T-helper 1 cell (primary cell): ENCODE measurements at places on chromosomes 2 and 18.

DNA sequence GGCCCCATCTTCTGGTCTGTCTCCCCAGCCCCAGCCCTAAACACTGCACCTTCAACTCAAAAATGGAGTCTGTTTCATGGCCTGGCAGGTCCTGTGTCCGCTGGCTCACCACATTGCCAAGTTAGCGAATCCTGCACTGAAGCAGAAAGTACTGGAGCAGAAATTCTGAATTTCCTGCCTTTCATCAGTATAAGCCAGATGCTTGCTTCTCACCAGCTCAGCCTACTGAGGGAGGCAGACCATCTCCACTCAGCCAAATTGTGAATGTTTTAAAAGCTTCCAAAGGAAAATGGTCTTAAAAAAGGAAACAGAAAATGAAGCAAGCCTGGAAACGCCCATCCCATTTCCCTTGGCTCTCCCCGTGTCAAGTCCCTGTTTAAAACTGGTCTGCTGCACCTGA lies 157.8 kb downstream of the C1D start:
- no peak for DNase-seq

GRCh38 chr2:52314231-52314630 lies 1282.3 kb upstream of the NRXN1 start:
- DNase-seq, result no peak

DNA sequence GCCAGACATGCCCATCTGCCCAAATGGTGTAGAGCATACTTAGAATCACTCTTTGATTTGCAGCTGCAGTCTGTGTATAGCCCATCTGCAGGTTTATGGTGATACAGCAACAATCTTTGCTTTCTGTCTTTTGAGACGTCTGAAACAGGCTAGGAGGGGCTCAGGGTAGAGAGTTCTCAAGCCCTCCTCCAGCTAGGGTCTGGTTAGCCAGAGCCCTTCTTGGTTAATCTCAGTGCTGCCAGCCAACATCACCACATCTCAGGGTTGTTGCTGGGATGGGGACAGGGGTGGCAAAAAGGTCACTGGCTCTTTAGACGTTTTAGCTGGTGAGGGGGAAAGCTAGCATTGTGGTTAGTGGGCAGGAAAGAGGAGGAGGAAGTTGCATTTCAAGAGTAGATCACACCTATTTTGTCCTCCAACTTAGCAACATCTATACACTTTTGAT lies 136.6 kb upstream of the ACAA2 start:
- DNase-seq, result no peak

DNA sequence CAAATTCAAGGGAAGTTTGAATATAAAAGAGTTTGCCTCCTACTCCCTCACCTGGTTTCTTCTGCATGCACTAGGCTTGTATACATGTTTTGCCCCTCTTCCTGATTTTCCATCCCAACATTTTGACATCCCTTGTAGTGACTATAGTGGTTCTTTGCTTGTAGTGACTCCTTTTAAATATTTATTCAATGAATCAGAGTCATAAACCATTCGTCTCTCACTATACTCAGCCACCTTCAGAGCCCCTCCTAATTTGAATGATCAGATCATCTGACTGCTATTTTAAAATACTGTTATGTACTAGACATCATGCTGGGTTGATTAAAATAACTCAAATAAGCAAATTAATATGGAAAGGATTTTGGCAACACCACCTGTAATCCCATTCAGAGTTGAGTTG lies 492.1 kb upstream of the PIK3C3 start:
- DNase-seq, result no peak

- DNase-seq, result no peak
Measured at GRCh38 chr2:42954227-42954962, 162.0 kb upstream of the HAAO start.

DNA sequence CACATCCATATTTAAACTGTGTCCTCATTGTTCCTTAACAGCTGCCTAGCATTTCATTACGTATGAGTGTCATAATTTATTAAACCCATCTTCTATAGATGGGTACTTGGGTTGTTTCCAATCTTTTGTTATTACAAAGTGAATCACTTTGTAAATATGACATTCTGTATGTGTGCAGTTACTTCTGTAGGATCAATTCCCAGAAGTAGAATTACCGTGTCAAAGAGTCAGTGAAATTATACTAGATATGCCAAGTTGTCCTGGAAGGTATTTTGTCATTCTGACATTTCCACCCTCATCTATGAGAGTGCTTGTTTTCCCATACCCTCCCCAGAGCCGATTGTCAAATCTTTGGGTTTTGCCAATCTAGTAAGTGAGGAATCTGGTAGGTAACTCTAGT lies 194.5 kb upstream of the APCDD1 start:
- no peak for DNase-seq
